ENCODE measurements at places on chromosomes 12 and 14. TPM values are rescaled to one million over a fixed set of nuclear protein-coding genes. Genes with fewer than 3 reads are reported as not detected.

GRCh38 chr14:72788972-72789728 lies 104.8 kb downstream of the DPF3 start:
- no peak overlapping the region for H3K27ac ChIP-seq
- DNase-seq, result no peak
- H3K4me1 ChIP-seq, result no peaks in the 10 kb centered on the region
- H3K4me3 ChIP-seq, result no peak overlapping the region

DNA sequence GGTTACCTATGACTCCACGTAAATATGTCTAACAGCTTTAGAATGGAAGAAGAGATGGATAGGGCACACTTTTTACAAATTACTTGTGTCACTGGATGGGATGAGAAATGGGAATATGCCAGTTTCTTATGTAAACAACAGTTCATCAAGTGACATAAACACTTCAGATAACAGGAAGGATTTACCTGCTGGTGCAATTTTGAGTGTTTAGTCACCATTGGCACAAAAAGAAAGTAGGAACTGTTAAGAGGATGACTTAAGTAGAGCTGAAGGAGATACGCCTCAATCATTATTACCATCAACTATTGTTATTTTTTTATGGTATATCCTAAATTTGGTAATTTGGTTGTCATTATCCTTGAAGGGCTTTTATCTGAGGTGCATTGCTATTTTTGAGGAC lies 83.2 kb downstream of the RMST start:
- H3K27me3 ChIP-seq, result no peaks in the 10 kb centered on the region
- H3K27ac ChIP-seq, result no peak overlapping the region
- H3K36me3 ChIP-seq, result no peaks in the 10 kb centered on the region
- H3K4me1 ChIP-seq, result no peaks in the 10 kb centered on the region

DNA sequence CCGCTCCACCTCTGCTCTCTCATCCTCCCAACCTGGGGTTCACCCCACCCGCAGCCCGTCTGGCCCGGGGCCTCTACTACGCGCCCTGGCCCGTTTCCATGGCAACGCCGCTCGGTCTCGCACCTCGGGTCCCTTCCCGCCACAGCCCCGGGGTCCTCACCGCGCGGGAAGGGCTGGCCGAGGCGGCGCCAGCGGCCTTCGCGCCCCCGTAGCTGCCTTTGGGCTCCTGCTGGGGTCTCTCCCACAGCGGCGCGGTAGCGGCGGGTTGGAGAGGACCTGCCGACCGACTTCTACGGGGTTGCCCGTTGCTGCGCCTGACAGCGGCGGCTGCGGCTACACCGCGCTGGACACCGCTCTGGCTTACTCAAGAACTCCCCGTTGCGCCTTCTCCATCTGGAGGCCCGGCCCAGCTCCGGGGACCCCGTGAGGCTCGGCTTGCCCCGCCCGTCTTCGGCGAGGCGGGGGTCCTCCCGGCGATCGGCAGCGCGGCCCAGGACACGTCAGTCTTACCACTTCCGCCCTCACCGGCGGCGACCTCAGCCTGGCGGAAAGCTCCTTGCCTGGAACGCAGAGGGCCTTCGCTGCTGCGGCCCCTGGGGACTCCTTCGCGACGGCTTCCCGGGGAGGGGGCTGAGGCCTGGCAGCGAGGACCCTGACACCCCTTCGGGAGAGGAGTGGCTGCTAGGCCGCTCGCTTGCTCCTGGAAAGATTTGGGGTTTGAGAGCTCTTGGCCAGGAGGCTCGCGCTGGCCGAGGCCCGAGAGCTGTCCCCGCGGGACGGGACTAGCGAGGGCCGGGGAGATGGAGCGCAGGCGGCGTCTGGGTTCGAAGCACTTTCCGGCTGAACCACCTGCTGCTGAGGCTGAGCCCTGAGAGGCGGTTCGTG lies at the start of gene TM9SF1:
TSS of gene TM9SF1 (minus strand) at position 256 of the 885 bp plus-strand sequence. CDS start 422 bp downstream, outside the sequence.
- peaks cover 13% of the 10 kb centered on the region for H3K4me1 ChIP-seq
- H3K27ac ChIP-seq, result peak within 1 kb of the TSS; percentile 81
- no peaks in the 10 kb centered on the region for H3K27me3 ChIP-seq
- peak; percentile 93 for DNase-seq
- peak within 1 kb of the TSS; percentile 83 for H3K4me3 ChIP-seq
- no peaks in the 10 kb centered on the region for H3K36me3 ChIP-seq

DNA sequence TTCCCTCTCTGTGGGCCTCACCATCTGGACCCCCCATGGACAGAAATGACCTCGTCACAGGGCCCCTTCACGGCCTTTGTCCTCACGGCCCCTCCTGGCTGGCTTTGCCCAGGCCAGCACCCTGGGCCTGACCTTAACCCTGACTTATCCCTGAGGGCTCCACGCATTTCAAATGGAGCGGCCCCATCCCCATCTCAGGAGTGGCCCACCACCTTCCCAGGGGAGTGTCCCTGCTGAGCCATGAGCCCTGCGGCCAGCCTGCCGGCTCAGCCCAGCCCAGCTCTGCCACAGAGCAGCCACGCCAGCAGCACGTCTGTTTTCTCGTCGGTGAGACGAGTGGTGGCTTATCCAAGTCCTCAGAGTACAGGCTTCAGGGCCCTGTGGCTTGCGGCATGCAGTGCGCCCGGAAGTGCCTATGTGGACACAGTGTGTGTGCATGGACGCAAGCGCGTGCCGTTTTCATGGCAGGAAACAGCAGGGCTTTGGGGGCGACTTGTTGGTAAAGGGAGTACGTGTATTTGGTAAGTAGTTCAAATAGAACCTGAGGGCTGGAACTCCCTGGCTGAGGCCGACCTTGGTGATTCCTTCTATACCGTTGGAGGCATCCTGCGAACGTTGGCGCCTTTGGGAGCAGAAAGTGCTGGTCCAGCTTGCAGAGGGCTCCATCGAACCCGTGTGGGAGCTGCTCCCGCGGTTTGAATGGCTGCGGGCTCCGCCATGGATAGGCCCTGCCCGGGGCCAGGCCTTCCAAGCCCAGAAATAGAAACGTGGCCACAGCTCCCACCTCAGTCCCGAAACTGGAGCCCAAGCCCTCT lies 52.1 kb downstream of the LRCOL1 start:
- no peak overlapping the region for H3K27ac ChIP-seq
- no peaks in the 10 kb centered on the region for H3K27me3 ChIP-seq

DNA sequence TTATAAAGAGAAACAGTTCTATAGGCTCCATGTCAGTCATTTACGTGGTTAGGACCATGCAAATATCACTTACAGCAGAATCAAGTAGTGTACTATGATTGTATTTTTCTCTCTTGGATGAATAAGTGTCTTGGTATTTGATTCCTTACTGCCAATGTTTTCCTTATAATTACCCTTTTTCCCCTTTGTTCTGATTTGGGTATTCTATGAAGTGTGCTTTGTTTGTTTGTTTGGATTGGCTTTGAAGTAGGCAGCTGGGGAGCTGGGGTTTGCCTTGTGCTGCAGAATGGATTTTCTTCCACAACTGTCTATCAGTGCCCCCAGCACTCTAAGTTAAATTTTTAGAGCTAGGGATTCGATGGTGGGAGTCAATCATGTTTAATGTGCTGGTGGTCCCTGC lies 12.4 kb downstream of the TMEM120B start:
- H3K27me3 ChIP-seq, result no peaks in the 10 kb centered on the region
- peaks cover 8% of the 10 kb centered on the region for H3K4me1 ChIP-seq
- H3K27ac ChIP-seq, result no peak overlapping the region
- H3K4me3 ChIP-seq, result no peak overlapping the region
- no peaks in the 10 kb centered on the region for H3K36me3 ChIP-seq

- no peak overlapping the region for H3K4me3 ChIP-seq
- no peaks in the 10 kb centered on the region for H3K27me3 ChIP-seq
- H3K36me3 ChIP-seq, result no peaks in the 10 kb centered on the region
- peaks cover 9% of the 10 kb centered on the region for H3K4me1 ChIP-seq
- H3K27ac ChIP-seq, result no peak overlapping the region
Measured at GRCh38 chr14:103710771-103711377, 4.4 kb downstream of the XRCC3 start.

GRCh38 chr14:36183402-36183801 lies 6.9 kb upstream of the PTCSC3 start:
- DNase-seq, result no peak
- H3K27ac ChIP-seq, result no peak overlapping the region
- no peak overlapping the region for H3K4me3 ChIP-seq
- H3K36me3 ChIP-seq, result no peaks in the 10 kb centered on the region

GRCh38 chr14:105355049-105355575 lies 40.6 kb downstream of the PACS2 start:
- no peaks in the 10 kb centered on the region for H3K36me3 ChIP-seq
- no peak for DNase-seq
- no peak overlapping the region for H3K27ac ChIP-seq
- no peaks in the 10 kb centered on the region for H3K27me3 ChIP-seq

DNA sequence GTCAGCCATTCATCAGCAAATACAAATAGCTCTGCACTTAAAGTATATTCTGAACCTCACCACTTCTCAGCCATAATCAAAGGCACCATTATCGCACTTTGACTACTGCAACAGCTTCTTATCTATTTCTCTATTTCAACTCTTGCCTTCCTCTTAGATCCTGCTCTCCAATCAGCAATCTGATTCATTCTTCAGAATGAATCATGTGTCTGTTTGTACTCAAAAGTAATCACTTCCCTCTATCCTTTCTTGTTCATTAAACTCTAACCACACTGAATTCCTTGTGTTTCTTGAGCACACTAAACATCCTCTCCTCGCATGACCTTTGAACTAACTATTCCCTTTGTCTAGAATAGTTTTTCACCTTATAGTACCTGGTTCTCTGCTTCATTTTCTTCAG lies 12.8 kb upstream of the OR4E1 start:
- no peak overlapping the region for H3K4me3 ChIP-seq
- H3K27ac ChIP-seq, result no peak overlapping the region
- H3K4me1 ChIP-seq, result no peaks in the 10 kb centered on the region
- no peak for DNase-seq
- no peaks in the 10 kb centered on the region for H3K27me3 ChIP-seq

DNA sequence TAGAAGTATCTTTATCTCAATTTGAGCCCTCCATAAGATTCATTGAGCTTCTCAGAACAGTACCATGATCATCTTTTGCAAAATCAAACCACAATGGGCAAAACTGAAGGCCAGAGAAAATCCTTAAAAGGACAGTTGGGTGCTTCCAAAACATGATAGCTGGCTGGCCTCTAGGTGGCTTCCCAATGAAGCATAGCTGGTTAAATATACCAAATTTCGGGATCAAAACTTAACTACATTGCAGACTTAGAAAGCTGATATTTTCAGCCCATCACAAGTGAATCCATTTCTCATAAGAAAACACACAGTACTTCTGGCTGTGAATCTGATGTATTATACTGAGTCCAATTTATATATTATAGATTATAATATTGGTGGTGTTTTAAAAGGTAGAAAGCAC lies 15.3 kb upstream of the PIK3C2G start:
- H3K4me1 ChIP-seq, result no peaks in the 10 kb centered on the region
- no peak overlapping the region for H3K4me3 ChIP-seq
- peak; percentile 12 for DNase-seq
- H3K36me3 ChIP-seq, result no peaks in the 10 kb centered on the region
- H3K27me3 ChIP-seq, result no peaks in the 10 kb centered on the region

DNA sequence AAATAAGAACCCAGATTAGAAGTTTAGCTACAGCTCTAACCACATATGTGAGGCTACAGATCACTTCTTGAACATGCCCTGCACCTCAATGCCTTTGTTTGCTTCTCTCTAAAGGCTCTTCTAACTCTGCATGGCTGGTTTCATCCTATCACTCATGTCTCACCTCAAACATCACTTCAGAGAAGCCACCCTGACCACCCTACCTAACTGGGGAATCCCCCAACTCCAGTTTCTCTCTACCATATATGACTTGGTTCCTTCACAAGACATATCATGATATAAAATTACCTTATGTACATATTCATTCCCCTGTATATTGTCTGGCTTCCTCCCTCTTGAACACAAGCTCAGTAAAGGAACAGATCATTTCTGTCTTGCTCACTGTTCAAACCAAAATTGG lies 250.2 kb upstream of the GRIP1 start:
- H3K27me3 ChIP-seq, result no peaks in the 10 kb centered on the region
- H3K36me3 ChIP-seq, result no peaks in the 10 kb centered on the region
- H3K4me3 ChIP-seq, result no peak overlapping the region
- no peak for DNase-seq
- no peaks in the 10 kb centered on the region for H3K4me1 ChIP-seq

- H3K4me1 ChIP-seq, result no peaks in the 10 kb centered on the region
- H3K4me3 ChIP-seq, result 0 out of 2 replicates have a peak overlapping the region, but pooled peaks have one; percentile 18
- peak; percentile 33 for DNase-seq
Measured at GRCh38 chr12:49296836-49297694, 2.1 kb downstream of the PRPH start.

- H3K4me1 ChIP-seq, result no peaks in the 10 kb centered on the region
- no peaks in the 10 kb centered on the region for H3K36me3 ChIP-seq
- H3K27ac ChIP-seq, result no peak overlapping the region
- H3K4me3 ChIP-seq, result no peak overlapping the region
- H3K27me3 ChIP-seq, result no peaks in the 10 kb centered on the region
- no peak for DNase-seq
Measured at GRCh38 chr14:96235426-96235825, 20.6 kb upstream of the BDKRB1 start.

DNA sequence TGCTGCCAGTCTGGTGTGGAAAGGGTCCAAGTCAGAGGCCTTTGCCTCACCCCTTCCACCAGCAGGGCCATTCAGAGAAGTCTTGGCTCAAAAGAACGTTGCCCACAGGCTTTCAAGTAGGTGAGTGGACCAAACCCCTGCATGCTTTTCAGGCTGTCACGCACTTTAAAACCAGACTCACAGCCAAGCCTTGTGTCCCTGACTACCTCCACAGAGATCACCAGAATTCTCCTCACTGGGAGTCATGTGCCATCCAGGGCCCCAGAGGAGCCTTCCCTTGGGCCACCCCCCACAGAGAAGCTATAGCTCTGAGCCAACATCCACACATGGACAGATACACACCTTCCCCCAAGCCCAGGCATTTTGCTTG lies 283.1 kb downstream of the DPF3 start:
- no peaks in the 10 kb centered on the region for H3K27me3 ChIP-seq
- no peak overlapping the region for H3K27ac ChIP-seq
- H3K4me1 ChIP-seq, result peaks cover 57% of the 10 kb centered on the region
- DNase-seq, result peak; percentile 41
- H3K36me3 ChIP-seq, result no peaks in the 10 kb centered on the region

DNA sequence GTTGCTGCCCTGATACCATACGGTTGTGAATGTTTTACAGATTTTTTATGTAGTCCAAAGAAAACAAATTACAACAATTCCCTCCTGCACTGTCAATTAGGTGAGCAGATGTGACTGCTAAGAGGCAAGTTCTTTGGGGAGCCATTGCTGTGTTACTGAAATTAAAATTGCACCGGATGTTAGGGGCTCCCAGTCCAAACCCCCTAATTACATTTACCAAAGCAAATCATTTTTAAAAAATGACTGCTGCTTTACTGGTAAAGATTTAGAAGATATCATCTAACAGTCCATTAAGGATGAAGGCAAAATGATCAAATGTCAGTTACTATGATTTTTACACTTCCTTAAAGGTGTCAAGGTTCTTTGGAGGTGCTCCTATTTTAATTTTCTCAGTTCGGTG lies 70.1 kb upstream of the CSRP2 start:
- peaks cover 18% of the 10 kb centered on the region for H3K4me1 ChIP-seq
- H3K36me3 ChIP-seq, result no peaks in the 10 kb centered on the region
- no peak overlapping the region for H3K4me3 ChIP-seq
- H3K27me3 ChIP-seq, result no peaks in the 10 kb centered on the region
- no peak overlapping the region for H3K27ac ChIP-seq

GRCh38 chr12:99119449-99119848 lies 474.4 kb downstream of the APAF1 start:
- DNase-seq, result no peak
- no peaks in the 10 kb centered on the region for H3K4me1 ChIP-seq
- no peaks in the 10 kb centered on the region for H3K36me3 ChIP-seq
- H3K4me3 ChIP-seq, result no peak overlapping the region
- no peak overlapping the region for H3K27ac ChIP-seq
- no peaks in the 10 kb centered on the region for H3K27me3 ChIP-seq

Gene LYZ
- not detected for total RNA-seq

Gene HOXC4
- 2.2 TPM for total RNA-seq

Gene CCDC197
- not detected for total RNA-seq

Gene RNU6-7
- not detected for total RNA-seq

Measured in GM23248 (cell line).